Right lobe of liver (tissue), 6 donors: ENCODE measurements at places on chromosomes 3 and 15. TPM values are rescaled to one million over a fixed set of nuclear protein-coding genes. Genes with fewer than 3 reads are reported as not detected.

The SLC30A4 gene
- 1.8 TPM for total RNA-seq

The CCDC33 gene
- total RNA-seq, result not detected

The CKMT1B gene
- total RNA-seq, result not detected

DNA sequence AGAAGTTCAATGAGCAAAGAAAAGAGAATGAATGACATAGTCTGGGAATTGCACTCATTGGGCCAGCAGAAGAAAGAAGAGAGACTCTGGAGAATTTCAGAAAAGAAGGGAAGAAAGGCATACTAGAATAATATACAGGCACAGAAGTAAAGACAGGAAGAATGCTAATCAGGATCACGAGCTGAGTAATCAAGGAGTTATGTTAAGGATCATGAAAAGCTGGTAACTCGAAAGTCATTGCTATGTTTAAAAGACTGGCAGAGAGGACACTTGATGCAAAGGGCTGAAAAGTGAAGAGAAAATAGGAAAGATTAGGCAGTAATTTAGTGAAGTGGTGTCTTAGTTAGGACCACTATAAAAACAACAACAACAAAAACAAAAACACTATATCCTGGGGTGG is 284.1 kb downstream of the ZBBX start:
- DNase-seq, result no peak
- no peaks in the 10 kb centered on the region for H3K27me3 ChIP-seq
- H3K36me3 ChIP-seq, result no peaks in the 10 kb centered on the region
- no peaks in the 10 kb centered on the region for H3K4me1 ChIP-seq

GRCh38 chr3:13705051-13705450 is 156.1 kb downstream of the FBLN2 start:
- no peak overlapping the region for H3K4me3 ChIP-seq
- no peaks in the 10 kb centered on the region for H3K27me3 ChIP-seq
- H3K27ac ChIP-seq, result no peak overlapping the region
- no peaks in the 10 kb centered on the region for H3K36me3 ChIP-seq

DNA sequence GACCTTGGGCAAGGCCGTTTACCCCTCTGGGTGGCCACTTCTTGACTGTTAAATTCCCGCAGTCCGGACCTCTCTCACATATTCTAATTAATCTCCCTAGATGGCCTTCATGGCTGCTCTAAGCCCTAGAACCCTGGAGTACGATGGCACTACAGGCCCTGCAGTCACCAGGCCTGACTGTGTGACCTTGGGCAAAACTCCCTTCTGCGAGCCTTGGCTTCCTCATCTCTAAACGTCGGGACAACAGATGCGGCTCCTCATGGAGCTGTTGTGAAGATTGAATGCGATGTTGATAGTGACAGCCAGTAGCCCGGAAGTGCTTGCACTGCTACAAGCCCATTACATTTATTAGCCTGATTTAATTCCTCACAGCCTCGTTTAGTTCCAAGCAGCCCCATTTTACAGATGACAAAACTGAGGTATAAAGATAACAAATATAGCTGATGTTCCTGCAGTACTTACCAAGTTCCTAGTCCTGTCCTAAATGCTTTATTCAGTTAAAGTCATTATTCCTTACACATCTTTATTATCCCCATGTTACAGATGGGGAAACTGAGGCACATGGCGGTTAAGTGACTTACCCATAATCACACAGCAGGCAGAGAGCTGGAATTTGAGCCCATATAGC is 10.3 kb downstream of the EPHB3 start:
- H3K36me3 ChIP-seq, result no peaks in the 10 kb centered on the region
- H3K27ac ChIP-seq, result no peak overlapping the region
- no peak overlapping the region for H3K4me3 ChIP-seq
- no peak for DNase-seq
- H3K27me3 ChIP-seq, result no peaks in the 10 kb centered on the region

DNA sequence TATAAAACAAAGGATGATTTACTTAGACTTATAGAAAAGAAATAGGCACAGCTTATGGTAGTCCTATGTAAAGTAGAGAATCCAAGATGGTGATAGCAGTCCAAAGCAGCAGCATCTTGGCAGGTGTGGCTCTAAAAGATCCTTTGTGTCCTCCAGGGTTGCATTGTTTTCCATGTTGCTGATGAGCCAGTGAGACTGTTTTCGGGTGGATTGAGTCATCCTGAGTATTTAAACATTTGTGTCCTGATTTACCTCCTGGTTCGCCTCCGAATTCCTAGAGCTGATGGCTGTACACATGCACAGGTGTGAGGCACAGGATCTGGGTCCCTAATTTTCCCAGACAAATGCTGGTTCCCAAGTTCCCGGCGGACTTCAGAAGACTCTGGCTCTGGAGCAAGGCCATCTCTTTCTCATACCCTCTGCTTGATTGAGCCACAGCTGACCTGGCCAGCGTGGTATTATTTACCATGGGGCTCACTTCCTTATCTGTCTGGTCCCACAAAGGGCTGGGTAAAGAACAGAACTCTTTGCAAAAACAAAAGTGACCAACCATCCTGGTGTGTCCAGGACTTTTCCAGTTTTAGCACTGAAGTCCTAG is 51.0 kb downstream of the ARNT2 start:
- no peak for DNase-seq
- H3K4me1 ChIP-seq, result no peaks in the 10 kb centered on the region
- no peaks in the 10 kb centered on the region for H3K27me3 ChIP-seq
- H3K36me3 ChIP-seq, result no peaks in the 10 kb centered on the region
- H3K4me3 ChIP-seq, result no peak overlapping the region
- H3K27ac ChIP-seq, result no peak overlapping the region

- no peaks in the 10 kb centered on the region for H3K27me3 ChIP-seq
- H3K4me1 ChIP-seq, result no peaks in the 10 kb centered on the region
- H3K4me3 ChIP-seq, result no peak overlapping the region
- H3K36me3 ChIP-seq, result no peaks in the 10 kb centered on the region
- H3K27ac ChIP-seq, result no peak overlapping the region
Measured at GRCh38 chr15:74262151-74262550, 26.0 kb downstream of the CCDC33 start.

- no peaks in the 10 kb centered on the region for H3K27me3 ChIP-seq
- no peaks in the 10 kb centered on the region for H3K36me3 ChIP-seq
- DNase-seq, result no peak
- H3K4me3 ChIP-seq, result no peak overlapping the region
- no peak overlapping the region for H3K27ac ChIP-seq
- H3K4me1 ChIP-seq, result no peaks in the 10 kb centered on the region
Measured at GRCh38 chr15:73794443-73795133, 41.4 kb upstream of the INSYN1 start.

GRCh38 chr3:52015438-52016228 is 19.9 kb upstream of the RPL29 start:
- H3K4me3 ChIP-seq, result no peak overlapping the region
- no peaks in the 10 kb centered on the region for H3K36me3 ChIP-seq
- H3K27me3 ChIP-seq, result no peaks in the 10 kb centered on the region
- no peak overlapping the region for H3K27ac ChIP-seq
- H3K4me1 ChIP-seq, result no peaks in the 10 kb centered on the region

- no peak overlapping the region for H3K27ac ChIP-seq
- no peak overlapping the region for H3K4me3 ChIP-seq
- H3K4me1 ChIP-seq, result no peaks in the 10 kb centered on the region
- no peak for DNase-seq
- no peaks in the 10 kb centered on the region for H3K27me3 ChIP-seq
- no peaks in the 10 kb centered on the region for H3K36me3 ChIP-seq
Measured at GRCh38 chr3:20325563-20325962, 139.6 kb upstream of the SGO1 start.

DNA sequence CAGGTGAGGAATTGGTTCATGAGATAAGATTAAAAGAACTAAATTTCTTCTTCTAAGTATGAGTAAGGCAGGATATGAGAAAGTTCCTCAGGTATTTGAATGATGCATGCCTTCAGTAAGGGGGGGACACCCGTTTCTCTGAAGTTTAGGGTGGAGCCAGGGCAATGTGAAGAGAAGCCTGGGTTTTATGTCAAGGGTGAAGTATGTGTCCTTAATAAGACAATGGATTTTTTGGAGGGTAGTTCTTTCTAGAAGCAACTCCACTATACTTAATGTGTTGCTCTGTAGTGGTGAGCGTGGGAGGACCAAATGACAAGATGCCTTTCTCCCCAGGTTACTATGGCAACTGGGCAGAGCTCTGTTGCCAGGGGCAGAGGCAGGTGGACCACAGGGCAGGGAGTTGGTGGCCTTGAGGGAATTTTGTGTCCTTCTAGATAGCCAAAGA is 44.0 kb downstream of the PHLDB2 start:
- peaks cover 27% of the 10 kb centered on the region for H3K4me1 ChIP-seq
- no peak overlapping the region for H3K4me3 ChIP-seq
- no peak overlapping the region for H3K27ac ChIP-seq
- no peak for DNase-seq

GRCh38 chr15:97566961-97567360 is 393.5 kb upstream of the ARRDC4 start:
- H3K27ac ChIP-seq, result no peak overlapping the region
- H3K4me3 ChIP-seq, result no peak overlapping the region
- H3K27me3 ChIP-seq, result no peaks in the 10 kb centered on the region
- H3K4me1 ChIP-seq, result no peaks in the 10 kb centered on the region
- no peaks in the 10 kb centered on the region for H3K36me3 ChIP-seq

GRCh38 chr15:34339946-34340345 is 2.4 kb upstream of the SLC12A6 start:
- no peak overlapping the region for H3K27ac ChIP-seq
- no peak for DNase-seq
- no peak overlapping the region for H3K4me3 ChIP-seq
- H3K27me3 ChIP-seq, result no peaks in the 10 kb centered on the region
- H3K36me3 ChIP-seq, result no peaks in the 10 kb centered on the region
- H3K4me1 ChIP-seq, result peaks cover 12% of the 10 kb centered on the region

DNA sequence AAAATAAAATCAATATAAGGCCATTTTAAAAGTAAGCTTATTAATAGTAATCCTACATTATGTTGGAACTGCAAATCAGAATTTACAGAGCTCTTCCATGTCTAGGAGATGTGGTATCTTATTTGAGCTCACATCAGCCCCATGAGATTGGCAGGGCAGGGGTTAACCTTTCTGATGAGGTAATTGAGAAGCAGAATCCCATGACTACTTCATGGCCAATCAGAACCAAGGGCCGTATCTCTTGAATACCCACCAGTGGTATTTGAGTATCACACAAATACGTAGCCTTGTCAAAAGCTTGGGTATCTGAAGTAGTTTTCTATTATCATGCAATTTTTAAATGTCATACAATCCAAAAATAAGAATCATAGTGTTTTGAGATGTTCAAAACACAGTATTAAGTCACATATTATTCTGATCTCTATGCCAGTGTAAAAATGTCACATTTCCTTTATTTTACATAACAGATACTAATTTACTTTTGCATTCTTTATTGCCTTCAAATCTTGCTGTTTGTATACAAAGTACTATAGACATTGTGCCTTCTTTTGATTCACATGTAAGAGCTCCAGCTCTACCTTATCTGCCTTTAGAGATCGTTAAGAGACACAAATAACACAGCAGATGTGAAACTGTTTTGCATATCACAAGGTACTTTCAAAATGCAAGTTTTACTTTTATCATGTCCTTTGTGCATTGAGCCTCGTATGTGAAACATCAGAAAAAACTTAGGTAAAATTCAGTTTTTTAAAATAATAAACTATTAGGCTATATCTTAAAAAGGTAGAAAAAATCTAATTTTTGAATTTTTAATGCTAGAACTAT is 251.7 kb upstream of the GOLGA6L4 start:
- H3K4me1 ChIP-seq, result no peaks in the 10 kb centered on the region
- H3K27ac ChIP-seq, result no peak overlapping the region
- no peaks in the 10 kb centered on the region for H3K27me3 ChIP-seq
- DNase-seq, result no peak
- no peaks in the 10 kb centered on the region for H3K36me3 ChIP-seq
- no peak overlapping the region for H3K4me3 ChIP-seq

DNA sequence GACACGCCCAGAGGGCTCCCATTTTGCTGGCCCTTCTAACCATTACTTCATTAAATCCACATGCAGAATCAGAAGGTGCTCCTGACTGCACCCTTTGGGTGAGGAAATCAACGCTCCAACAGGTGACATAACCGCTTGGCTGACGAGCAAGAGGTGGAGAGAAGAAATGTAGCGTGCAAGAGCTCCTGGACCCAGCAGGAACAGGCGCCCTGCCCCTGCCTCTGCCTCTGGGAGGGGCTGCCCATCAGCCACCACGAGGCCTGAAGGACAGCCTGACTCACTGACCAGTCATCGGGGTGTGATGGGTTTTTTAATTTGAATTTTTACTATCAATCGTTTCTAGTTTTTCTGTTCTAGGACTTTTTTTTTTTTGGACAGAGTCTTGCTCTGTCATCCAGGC is 218.2 kb downstream of the ADAMTS17 start:
- H3K4me1 ChIP-seq, result no peaks in the 10 kb centered on the region
- no peaks in the 10 kb centered on the region for H3K27me3 ChIP-seq
- no peak overlapping the region for H3K27ac ChIP-seq

DNA sequence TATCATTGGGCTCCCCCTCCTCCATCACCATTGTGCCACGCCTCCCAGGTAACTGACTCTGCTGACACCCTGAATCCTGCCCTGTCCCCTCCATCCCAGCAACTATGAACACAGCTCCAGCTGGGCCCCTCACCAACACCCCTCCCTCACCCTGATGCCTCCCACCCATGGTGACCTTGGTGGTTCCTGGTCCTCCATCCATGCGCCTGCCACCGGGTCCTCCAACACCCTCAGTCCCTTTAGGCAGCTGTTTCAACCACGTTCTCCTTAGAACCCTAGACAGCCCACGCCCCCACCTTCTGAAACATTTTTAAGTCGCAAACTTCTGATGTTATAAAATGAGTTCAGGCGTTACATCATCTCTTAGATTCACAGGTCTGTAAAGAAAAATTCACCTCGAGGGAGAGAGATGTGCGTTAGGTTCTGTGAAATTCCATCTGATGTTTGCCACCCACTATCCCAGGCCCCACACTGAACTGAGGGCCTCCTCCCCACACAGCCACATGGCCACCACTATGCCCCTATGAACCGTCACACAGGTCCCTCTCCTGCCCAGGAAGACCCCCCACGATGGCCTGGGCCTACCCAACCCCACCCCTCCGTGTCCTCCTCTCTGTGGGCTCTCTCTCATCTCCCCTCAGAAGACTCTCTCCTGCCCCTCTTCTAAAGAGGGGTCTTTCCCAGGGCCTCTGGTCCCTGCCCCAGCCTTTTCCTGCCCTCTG is 29.8 kb downstream of the PCSK6 start:
- no peaks in the 10 kb centered on the region for H3K36me3 ChIP-seq
- no peak for DNase-seq
- no peak overlapping the region for H3K4me3 ChIP-seq
- H3K27me3 ChIP-seq, result no peaks in the 10 kb centered on the region
- H3K27ac ChIP-seq, result peak overlapping the region; percentile 36

DNA sequence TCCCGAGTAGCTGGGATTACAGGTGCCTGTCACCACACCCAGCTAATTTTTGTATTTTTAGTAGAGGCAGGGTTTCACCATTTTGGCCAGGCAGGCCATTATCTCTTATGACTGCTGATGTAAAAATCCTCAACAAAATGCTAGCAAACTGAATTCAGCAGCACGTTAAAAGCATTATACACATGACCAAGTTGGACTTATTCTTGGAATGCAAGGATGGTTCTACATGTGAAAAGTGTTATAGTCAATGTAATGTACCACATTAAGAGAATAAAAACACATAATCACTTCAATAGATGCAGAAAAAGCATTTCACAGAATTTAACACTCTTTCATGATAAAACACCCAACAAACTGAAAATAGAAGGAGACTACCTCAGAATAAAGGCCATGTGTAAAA is 20.2 kb downstream of the RNF13 start:
- H3K27me3 ChIP-seq, result no peaks in the 10 kb centered on the region
- H3K36me3 ChIP-seq, result no peaks in the 10 kb centered on the region
- no peak overlapping the region for H3K27ac ChIP-seq
- H3K4me1 ChIP-seq, result no peaks in the 10 kb centered on the region
